ENCODE measurements at places on chromosomes 2 and 18. TPM values are rescaled to one million over a fixed set of nuclear protein-coding genes. Genes with fewer than 3 reads are reported as not detected.
A peak's percentile ranks its signal among the peaks of the same experiment; 100 is the strongest.

The EPB41L3 gene
- total RNA-seq: 59.9 TPM

GRCh38 chr2:173963323-173963816, 1.8 kb downstream of the SP3 start:
- no peaks in the 10 kb centered on the region for H3K27me3 ChIP-seq
- no peak for DNase-seq
- H3K27ac ChIP-seq: peak overlapping the region; percentile 93

- no peaks in the 10 kb centered on the region for H3K4me1 ChIP-seq
- H3K36me3 ChIP-seq: peaks cover 4% of the 10 kb centered on the region
- DNase-seq: no peak
- no peak overlapping the region for H3K27ac ChIP-seq
Measured at GRCh38 chr18:35431374-35431741, 54.2 kb upstream of the ZNF396 start.

DNA sequence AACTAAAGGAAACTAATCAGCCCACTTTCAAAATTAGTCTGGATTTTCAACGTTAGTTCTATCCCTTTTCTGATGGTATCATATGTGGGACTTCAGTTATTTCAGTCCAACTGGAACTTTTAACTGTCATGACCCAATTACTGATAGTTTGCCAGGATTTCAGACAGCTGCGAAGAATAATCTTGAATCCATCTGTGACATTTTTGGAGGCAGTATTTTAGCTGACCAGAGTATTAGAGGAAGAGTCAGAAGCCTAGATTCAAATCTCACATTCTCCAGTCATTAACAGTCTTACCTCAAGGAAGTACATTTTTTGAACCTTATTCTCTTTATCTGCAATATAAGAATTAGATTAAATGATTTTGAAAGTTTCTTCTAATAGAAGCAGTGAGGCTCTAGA, 81.3 kb downstream of the PTRHD1 start:
- H3K4me1 ChIP-seq: no peaks in the 10 kb centered on the region
- no peaks in the 10 kb centered on the region for H3K27me3 ChIP-seq
- no peak for DNase-seq
- H3K4me3 ChIP-seq: no peak overlapping the region
- no peak overlapping the region for H3K27ac ChIP-seq
- H3K36me3 ChIP-seq: peaks cover 49% of the 10 kb centered on the region

Data from mesothelial cell of epicardium (in vitro differentiated cells).